ENCODE measurements at places on chromosomes 12 and 14.

GRCh38 chr12:106258226-106258625, 10.4 kb upstream of the CKAP4 start:
- DNase-seq = no peak

GRCh38 chr12:22348208-22348607, 13.7 kb upstream of the ST8SIA1 start:
- no peak for DNase-seq

DNA sequence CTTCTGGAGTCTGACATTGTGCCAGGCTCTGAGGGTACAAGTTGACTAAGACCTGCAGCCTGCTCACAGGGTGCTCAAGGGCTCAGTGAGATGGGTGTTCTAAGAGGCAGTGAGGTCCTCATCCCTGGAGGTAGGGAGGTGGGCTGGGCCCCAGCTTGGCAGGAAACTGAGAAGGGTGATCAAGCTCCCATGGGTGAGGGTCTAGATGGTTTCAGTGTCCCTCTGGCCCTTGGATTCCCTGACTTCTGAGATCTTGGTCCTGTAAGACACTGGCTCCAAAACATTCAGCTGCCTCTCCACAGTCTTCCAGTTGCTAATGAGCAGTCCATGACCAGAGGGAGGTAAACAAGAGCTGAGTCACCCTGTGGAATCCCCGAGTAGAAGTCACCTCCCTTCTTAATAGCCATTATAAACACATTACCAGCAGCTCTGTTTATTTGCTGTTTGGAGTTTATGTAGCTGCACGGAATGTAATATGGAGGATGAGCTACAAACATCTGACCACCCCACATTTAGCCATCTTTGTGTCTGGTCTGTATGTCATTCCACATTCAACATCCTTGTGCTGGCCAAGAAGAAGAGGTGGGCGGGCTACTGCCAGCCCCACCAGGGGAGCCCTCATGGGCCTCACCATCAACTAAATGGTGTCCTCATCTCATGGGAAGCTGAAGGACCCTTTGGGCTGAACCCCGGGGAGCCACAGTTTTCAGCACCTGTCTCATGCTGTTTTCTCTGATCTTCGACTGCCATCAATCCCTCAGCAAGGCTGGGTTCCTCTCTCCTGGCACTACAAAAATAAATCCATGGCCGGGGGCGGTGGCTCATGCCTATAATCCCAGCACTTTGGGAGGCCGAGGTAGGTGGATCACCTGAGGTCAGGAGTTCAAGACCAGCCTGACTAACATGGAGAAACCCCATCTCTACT, 37.2 kb upstream of the BDKRB2 start:
- peak; percentile 66 for DNase-seq

GRCh38 chr14:81298911-81299310, 78.2 kb upstream of the GTF2A1 start:
- DNase-seq = no peak

- DNase-seq = peak; percentile 78
These were observed 31.3 kb upstream of the SMUG1 start for GRCh38 chr12:54220092-54220557.

DNA sequence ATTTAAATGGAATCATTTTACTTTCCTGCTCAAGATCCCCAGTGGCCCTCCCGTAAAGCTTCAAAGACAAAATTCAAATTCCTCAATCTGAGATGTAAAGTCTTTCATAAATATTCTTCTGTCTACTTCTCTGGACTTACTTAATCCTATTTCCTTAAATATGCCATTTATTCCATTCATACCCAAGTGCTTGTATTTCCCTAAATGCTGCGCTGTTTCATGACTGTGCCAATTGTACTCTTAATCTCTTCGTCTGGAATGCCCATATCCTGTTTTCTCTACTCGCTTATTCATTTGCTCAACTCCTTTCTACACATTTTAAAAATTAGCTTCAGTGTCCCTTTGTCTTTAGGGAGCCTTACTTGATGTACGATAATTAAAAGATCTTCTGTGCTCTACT, 280.1 kb downstream of the CPNE8 start:
- DNase-seq = no peak

DNA sequence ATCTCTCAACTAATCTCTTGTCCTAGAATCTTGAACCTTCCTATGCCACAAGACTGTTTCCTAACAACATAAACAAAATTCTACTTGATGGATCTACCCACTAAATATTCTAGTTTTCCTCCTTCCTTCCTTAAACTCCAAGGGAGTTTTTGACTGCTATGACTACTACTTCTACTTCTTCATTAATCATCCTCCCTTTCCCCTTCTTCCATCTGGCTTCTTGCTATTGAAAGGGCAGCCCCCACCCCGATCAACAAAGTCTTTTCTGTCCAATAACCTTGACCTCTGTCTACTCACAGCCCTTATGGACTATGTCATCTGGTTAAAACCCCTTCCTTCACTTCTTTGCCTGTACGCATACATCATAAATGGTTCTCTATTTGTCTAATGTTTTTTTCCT, 5.6 kb downstream of the LTA4H start:
- no peak for DNase-seq

DNA sequence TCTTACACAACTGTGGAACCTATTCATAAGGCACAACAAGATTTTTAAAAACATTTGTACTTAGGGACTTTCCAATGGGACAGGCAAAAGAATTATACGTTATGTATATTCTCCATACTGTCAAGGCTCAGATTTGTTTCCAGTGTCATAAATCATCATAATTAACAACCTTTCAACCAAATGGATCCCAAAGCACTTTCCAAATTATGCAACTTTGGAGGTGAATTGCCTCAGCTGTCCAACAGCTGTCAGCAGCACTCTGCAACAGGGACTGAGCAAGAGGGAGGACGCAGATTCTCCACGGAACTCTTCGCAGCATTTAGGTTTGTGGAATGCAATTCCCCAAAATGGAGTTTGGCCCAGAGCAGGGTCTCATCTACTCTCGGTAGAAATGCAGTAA, 186.6 kb downstream of the PAX9 start:
- DNase-seq = no peak

DNA sequence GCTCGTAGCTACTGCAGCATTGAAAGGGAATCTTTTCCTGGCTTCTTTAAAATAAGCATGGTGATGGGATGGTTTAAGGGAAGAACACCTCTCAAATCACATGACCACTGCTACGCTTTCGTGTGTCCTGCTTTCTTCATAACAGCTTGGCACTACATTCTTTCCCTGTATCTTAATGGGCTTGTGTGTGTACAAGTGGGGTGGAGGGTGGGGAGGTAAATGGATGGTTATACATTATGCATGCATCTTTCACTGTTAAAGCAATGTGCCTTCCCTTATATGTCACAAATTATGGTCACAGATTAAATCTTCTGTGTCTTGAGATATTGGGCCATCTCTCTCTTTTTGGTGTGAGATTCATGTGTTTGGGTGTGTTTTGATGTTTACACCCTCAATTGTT, 169.4 kb upstream of the GARIN2 start:
- DNase-seq = no peak

DNA sequence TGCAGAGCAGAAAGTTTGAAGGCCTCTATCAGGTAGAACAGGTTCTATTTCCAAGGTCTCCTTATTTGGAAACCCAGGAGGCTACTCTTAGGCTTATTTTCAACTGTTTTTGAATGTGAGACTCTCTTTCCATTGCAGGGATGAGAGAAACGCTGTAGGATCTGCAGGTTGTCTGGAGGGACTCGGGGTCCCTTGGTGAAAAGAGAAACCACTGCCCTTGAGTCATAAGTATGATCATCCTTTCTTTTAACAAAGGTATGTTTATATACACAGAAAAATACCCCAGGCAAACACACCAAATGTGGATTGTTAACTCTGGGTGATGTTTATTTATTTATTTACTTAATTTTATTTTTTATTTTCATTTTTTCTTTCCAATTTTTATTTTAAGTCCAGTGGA, 57.8 kb upstream of the MAX start:
- no peak for DNase-seq

GRCh38 chr12:106269150-106269771, 21.4 kb upstream of the CKAP4 start:
- DNase-seq = no peak

DNA sequence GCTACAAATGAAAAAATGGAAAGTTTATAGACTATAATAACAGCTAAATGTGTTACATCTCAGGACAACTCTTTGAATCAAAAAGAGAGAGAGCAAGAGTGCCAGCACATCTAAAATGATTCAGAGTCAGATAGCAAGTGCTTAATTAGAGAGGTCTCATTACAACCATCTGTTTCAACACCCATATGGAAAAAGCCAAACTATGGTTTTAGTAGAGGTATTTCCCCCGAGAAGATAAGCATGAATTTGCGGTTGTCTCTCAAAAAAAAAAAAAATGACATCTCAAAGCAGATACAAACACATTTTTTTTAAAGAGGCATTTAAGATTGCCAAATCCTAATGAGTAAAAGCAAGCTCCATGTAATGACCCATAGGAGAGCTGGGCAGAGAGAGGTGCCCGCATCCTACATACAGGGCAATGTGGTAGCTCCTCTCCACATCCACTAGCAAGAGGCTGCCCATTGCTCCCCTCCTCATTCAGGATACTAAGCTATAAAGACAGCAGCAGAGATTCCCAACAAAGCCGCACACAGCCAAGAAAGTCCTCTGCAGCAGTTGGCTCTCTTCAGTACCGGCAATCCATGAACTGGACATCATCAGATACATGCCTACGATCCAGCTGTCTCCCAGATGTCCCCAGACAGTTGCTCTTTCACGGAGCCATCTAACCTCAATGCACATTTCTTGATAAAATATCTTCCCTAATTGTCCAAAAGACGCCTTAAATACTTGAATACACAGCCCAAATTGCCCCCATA, 100.4 kb downstream of the EFCAB11 start:
- DNase-seq = peak; percentile 81

DNA sequence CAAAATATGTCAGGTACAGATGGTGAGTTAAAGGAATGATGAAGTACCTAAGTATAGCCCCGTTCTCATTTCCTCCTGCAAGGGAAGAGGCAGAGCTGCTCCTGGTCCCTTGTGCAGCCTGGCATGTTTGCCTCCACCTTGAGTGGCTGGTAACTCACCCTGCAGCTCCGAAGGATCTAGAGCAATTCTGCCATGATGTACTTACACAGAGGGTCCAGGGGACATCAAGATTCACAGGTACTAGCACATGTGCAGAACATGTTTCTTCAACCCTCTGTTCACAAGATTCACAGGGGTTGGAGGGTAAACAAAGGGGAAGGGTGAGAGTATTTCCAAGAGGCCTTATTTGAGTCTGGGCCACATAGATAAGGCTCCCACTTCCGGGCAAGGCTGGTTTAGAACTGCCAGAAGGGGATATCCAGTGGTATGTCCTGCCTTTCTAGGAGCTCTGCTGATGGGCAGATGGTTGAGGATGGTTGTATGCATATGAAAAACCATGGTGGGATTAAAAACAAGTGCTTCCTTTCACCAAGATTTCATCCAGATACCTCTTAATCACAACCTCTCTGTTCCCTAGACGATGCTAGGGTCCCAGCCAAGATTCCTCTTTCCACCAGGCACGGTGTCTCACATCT, 7.7 kb downstream of the DCTN2 start:
- no peak for DNase-seq

- no peak for DNase-seq
These were observed 3.9 kb downstream of the GPHN start for GRCh38 chr14:66511849-66512248.

GRCh38 chr12:92404921-92405320, 259.3 kb upstream of the BTG1 start:
- DNase-seq = no peak

DNA sequence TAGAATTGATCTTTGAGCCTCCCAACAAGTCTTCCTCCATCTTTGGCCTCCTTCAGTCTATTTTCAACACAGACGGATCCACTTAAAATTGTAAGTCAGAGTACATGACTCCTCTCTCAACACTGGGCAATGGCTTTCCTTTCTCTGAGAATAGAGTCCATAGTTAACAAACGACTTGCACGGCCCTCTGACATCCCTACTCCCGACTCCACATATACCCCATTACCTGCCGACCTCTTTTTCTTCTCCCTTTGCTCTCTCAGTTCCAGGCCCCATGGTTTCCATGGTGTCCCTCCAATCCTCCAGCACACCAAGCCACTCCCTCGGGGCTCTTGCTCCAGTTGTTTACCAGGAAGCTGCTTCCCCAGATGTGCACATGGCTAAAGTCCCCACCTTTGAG, 84.7 kb downstream of the DNAI7 start:
- DNase-seq = no peak

- DNase-seq = no peak
These were observed 5.1 kb downstream of the INF2 start for GRCh38 chr14:104694475-104694950.

- DNase-seq = no peak
These were observed 11.7 kb upstream of the KRT73 start for GRCh38 chr12:52630008-52630500.

GRCh38 chr12:27840229-27840999, 60.4 kb upstream of the MANSC4 start:
- no peak for DNase-seq

DNA sequence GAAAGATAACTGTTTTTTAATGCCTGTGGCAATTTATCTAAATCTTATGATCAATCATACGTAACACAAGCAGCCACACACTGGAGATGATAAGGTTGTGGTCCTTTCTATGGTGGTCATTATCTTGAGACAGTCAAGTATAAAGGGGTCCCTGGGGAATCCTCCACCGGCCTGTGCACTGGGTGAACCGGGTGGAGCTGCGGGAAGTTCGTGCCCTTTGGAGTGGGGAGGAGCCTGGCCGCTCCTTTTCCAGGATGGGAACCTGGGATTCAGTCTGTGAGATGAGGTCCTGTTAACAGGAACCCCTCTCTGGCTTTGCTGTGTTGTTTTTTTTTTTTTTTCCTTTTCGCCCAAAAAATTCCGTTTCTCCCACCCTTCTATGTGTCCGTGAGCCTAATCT, 167.5 kb upstream of the RPL10L start:
- no peak for DNase-seq

DNA sequence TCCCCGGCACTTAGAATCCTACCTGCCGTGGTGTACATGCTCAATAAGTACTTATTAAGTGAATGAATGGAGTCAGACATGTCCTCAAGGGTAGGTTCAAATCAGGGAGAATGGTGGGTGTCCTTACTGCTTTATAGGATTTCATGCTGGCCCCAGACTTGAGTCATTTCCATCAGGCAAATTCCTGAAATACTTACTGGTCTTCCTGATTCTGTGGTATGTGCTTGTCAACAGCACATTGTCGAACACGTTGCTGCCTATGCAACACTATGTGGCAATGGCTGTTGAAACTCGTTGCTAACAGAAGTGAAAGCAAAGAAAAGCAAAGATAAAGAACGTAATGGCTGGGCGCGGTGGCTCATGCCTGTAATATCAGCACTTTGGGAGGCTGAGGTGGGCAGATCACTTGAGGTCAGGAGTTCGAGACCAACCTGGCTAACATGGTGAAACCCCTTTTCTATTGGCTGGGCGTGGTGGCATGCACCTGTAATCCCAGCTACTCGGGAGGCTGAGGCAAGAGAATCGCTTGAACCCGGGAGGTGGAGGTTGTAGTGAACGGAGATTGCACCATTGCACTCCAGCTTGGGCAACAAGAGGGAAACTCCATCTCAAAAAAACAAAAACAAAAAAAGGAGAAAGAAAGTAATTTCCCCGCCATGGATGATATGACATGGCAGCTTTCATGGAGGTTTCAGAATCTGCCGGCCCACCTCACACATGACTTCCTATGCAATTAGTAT, 214.9 kb downstream of the ZFP36L1 start:
- peak; percentile 98 for DNase-seq

Measured in fibroblast of skin of abdomen (primary cell).